H1 (cell line): ENCODE measurements at places on chromosomes 1 and 21. TPM values are rescaled to one million over a fixed set of nuclear protein-coding genes. Genes with fewer than 3 reads are reported as not detected.

RBP7 gene
- total RNA-seq: 7.2 and 7.7 TPM in 2 replicates

FMO4 gene
- 2.2 and 2.3 TPM in 2 replicates for total RNA-seq

RNU1-2 gene
- 1,303 and 1,497 TPM in 2 replicates for total RNA-seq

MX1 gene
- 3.1 and 3.8 TPM in 2 replicates for total RNA-seq

MYBPH gene
- not detected in 2 replicates for total RNA-seq

CNR2 gene
- not detected in 2 replicates for total RNA-seq

KRTAP12-2 gene
- total RNA-seq: not detected in 2 replicates

PYCR2 gene
- 84.3 and 84.6 TPM in 2 replicates for total RNA-seq

GJB3 gene
- 0.93 and 1.1 TPM in 2 replicates for total RNA-seq

AMY2A gene
- total RNA-seq: not detected in 2 replicates

COL16A1 gene
- 7.9 and 10.5 TPM in 2 replicates for total RNA-seq

C4BPA gene
- total RNA-seq: not detected in 2 replicates

ZBTB8A gene
- total RNA-seq: 8.9 and 10.4 TPM in 2 replicates

HYI gene
- total RNA-seq: 17.0 and 17.7 TPM in 2 replicates

RUNX3 gene
- total RNA-seq: 0.48 and 0.82 TPM in 2 replicates

TNFRSF1B gene
- total RNA-seq: 2.8 and 2.9 TPM in 2 replicates

DDR2 gene
- 1.7 and 2.1 TPM in 2 replicates for total RNA-seq

FCER1G gene
- 0.86 TPM in 1 of 2 replicates, not detected in the other for total RNA-seq

UBL4B gene
- not detected in 2 replicates for total RNA-seq

KRTAP19-1 gene
- not detected in 2 replicates for total RNA-seq

RASSF5 gene
- 1.8 and 2.3 TPM in 2 replicates for total RNA-seq

ID3 gene
- total RNA-seq: 240 and 252 TPM in 2 replicates

HPCAL4 gene
- 0.46 and 0.54 TPM in 2 replicates for total RNA-seq

MAEL gene
- total RNA-seq: not detected in 2 replicates

ST6GALNAC3 gene
- 17.2 and 19.0 TPM in 2 replicates for total RNA-seq

UBE2U gene
- total RNA-seq: not detected in 2 replicates

NLRP3 gene
- total RNA-seq: 0.19 and 0.23 TPM in 2 replicates

ATP1A4 gene
- total RNA-seq: 0.57 and 0.61 TPM in 2 replicates

TNFRSF14 gene
- total RNA-seq: 0.50 and 0.65 TPM in 2 replicates

GPR37L1 gene
- total RNA-seq: 0.08 and 0.13 TPM in 2 replicates

NEXN gene
- 2.6 and 2.9 TPM in 2 replicates for total RNA-seq

LMOD1 gene
- 0.82 and 1.4 TPM in 2 replicates for total RNA-seq

GNG12 gene
- 34.5 and 35.8 TPM in 2 replicates for total RNA-seq

REN gene
- not detected in 2 replicates for total RNA-seq

ENAH gene
- total RNA-seq: 318 and 335 TPM in 2 replicates

KAZN gene
- total RNA-seq: 10.6 and 11.8 TPM in 2 replicates

NRAS gene
- total RNA-seq: 63.2 and 65.1 TPM in 2 replicates
